ENCODE measurements at places on chromosomes 12 and 14.

GRCh38 chr12:42696406-42697149, 107.0 kb upstream of the PRICKLE1 start:
- DNase-seq: no peak

DNA sequence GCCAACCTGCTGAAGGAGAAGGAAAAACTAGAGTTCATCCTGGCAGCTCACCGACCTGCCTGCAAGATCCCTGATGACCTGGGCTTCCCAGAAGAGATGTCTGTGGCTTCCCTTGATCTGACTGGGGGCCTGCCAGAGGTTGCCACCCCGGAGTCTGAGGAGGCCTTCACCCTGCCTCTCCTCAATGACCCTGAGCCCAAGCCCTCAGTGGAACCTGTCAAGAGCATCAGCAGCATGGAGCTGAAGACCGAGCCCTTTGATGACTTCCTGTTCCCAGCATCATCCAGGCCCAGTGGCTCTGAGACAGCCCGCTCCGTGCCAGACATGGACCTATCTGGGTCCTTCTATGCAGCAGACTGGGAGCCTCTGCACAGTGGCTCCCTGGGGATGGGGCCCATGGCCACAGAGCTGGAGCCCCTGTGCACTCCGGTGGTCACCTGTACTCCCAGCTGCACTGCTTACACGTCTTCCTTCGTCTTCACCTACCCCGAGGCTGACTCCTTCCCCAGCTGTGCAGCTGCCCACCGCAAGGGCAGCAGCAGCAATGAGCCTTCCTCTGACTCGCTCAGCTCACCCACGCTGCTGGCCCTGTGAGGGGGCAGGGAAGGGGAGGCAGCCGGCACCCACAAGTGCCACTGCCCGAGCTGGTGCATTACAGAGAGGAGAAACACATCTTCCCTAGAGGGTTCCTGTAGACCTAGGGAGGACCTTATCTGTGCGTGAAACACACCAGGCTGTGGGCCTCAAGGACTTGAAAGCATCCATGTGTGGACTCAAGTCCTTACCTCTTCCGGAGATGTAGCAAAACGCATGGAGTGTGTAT, 2.4 kb downstream of the FOS start:
- no peak for DNase-seq

DNA sequence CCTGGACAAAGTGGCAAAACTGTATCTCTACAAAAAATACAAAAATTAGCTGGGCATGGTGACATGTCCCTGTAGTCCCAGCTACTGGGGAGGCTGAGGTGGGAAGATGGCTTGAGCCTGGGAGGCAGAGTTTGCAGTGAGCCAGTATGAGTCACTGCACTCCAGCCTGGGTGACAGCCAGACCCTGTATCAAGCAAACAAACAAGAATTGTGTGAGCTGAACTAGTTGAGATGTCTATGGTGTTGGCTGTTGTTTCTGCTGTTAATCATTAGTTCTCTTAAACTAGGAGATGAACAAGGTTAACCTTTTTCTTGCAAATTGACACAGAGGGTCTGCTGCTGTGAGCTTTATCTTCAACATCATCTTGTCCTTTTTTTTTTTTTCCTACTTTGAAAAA, 23.6 kb downstream of the RASSF3 start:
- peak; percentile 48 for DNase-seq

DNA sequence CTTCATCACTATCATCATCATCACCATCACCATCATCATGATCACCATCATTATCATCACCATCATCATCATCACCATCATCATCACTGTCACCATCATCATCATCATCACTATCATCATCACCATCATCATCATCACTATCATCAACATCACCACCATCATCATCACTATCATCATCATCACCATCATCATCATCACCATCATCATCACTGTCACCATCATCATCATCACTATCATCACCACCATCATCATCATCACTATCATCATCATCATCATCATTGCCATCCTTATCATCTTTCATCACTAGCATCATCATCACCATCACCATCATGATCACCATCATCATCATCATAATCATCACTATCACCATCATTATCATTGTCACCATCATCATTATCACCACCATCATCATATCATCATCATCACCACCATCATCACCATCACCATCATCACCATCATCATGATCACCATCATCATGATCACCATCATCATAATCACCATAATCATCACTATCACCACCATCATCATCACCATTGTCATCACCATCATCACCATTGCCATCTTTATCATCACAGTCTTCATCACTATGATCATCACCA, 38.1 kb downstream of the SVOP start:
- DNase-seq: no peak

GRCh38 chr12:105454688-105455087, 124.2 kb downstream of the C12orf75 start:
- DNase-seq: no peak

- DNase-seq: no peak
Measured at GRCh38 chr14:96863327-96863985, 66.3 kb downstream of the VRK1 start.

DNA sequence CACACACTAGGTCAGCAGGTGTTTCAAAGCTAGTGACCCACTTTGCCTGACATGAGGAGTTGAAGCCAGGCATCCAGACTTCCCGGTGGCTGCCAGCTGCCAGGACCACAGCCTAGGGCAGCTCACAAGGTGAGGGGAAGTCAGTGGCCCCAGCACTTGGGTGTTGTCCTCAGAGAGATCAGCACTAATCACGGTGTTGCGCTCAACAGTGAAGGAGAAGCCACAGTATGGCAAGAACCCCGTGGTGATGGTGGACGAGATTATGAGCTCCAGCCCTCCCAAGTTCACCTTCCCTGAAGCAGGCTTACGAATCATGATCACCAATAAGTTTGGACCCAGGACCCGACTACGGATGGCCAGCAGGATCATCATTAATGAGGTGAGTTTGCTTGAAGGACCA, 59.9 kb upstream of the RIN3 start:
- DNase-seq: no peak

- DNase-seq: peak; percentile 33
Measured at GRCh38 chr14:89378119-89378518, 38.9 kb downstream of the FOXN3 start.

GRCh38 chr12:80205960-80206359, 106.6 kb downstream of the OTOGL start:
- no peak for DNase-seq

- DNase-seq: no peak
Measured at GRCh38 chr14:91171291-91171690, 57.4 kb downstream of the DGLUCY start.

- DNase-seq: no peak
Measured at GRCh38 chr12:130300737-130301535, 36.8 kb upstream of the PIWIL1 start.

DNA sequence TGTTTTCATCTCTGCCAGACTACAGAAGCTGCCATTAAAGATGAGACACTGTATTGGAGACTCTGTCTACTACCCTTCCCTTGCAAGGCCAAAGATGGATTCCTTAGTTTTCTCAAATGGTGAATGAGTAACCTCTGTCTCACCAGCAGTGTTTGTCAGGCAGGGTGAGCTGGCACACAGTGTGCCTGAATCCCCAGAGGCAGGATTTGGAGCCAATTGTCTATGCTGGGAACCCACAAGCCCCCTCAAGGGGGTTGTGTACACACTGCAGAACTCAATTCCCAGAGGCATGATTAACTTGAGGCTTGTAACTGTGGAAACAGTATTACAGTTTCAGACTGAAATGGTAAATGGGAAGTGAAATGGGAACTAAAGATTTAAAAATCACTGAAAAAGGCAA, 136.8 kb upstream of the PTPRB start:
- DNase-seq: no peak

DNA sequence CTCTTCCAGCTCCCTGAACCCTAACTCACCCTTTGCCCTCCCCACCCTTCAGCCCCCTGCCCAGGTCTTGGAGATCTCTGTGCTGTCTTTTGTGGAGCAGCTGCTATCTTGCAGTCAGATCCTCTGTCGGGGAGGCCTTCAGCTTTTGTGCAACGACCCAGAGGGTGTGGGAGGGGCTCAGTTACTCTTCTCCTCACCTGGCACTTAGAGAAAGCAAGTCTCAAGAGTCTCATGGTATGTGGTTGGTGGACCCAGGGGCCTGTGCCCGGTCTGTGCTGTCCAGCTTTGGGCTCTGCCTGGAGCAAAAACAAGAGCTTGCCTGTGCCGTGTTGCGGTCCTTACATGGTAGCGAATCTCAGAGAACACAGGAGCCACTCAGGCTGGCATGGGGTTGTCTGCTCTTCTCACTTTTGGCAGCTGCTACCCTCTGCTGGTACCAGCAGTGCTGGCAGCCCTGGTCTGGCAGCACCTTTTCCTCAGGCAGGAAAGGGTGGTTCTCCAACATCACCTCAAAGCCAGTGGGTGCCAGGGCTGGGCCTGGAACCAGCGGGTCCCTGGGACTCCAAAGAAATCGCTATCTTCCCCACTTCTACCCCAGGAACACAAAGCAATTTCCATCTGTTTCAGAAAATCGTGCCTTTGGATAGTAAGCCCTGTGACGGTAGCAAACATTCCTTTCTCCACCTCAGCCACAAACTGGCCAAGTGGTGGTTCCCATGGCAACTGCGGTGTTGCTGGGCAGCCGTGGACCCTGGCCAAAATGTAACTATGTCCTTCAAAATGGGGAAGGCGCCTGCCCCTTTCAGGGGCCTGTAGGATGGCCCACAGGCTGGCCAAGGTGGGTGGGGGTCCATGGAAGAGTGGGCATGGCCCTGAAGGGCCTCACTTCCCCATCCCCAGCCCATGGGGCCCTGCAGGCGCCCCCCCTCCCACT, 90.0 kb downstream of the RIN3 start:
- DNase-seq: peak; percentile 63

GRCh38 chr12:108302403-108303311, 36.5 kb downstream of the CMKLR1 start:
- DNase-seq: no peak

- no peak for DNase-seq
Measured at GRCh38 chr12:114166362-114166761, 200.2 kb upstream of the RBM19 start.

DNA sequence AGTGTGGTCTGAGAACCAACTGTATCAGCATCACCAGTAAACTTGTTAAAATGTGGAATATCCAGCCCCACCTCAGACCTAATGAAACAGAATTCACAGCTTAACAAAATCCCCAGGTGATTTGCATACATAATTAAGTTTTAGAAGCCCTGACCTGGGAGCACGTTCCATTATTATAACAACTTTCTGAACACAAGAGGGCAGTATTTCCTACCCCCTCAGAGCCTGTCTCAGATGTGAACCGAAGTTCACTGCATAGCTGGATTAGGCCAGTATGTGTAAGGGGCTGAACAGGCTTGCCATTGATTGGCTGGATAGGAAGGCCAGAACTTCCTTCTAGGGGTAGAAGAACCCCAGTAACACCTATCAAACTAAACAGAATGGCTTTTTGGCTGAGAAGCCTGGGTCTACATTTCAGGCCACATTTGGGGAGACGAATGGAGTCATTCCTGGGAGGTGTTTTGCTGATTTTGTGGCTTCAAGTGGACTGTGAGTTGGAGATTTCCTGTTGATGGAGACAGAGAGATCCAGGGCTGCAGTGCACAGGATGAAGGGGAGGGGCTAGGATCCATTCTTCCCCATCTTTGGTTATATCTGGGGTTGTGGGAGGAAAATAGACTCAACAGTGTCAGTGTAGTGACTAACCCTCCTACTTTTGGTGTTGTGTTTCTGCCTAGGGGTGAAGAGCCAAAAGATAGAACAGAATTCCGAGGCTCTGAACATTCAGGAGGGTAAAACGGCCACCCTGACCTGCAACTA, 94.7 kb upstream of the OR4E1 start:
- no peak for DNase-seq

DNA sequence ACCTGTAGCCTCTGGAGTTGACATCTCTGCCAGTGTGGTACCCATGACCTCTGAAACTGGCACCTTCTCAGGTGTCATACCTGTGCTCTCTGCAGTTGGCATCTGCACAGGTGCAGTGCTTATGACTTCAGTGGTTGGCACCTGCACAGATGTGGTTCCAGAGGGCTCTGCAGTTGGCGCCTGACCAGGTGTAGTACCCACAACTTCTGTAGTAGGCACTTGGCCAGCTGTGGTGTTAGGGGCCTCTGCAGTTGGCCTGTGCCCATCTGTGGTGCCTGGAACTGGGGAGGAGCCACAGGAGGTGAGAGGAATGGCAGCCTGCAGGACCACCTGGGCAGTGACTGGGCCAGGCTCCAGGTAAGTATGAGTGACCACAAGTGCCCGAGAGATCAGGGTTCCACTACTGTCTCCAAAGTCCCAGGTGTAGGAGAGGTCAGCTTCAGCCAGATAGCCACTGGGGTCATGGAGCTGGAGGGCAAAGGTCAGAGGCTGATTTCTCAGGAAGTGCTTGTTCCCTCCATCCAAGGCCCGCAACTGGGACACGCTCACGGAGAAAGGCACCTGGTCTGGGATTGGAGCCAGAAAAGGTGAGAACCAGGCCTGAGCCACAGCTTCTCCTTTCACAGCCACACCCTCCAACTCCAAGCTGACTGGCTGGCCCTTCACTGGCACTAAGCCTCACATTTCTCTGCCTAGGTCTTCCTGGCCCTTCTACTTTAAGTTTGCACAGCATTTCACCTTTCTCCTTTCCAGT, 8.6 kb downstream of the PMEL start:
- DNase-seq: no peak

GRCh38 chr14:104390221-104390931, 189.2 kb upstream of the C14orf180 start:
- no peak for DNase-seq

GRCh38 chr12:29783773-29784666, at the start of gene TMTC1:
Gene TMTC1, minus strand, starts transcription at chr12:29783942. Its CDS starts 191 bp downstream, at chr12:29783751.
- DNase-seq: no peak

- no peak for DNase-seq
Measured at GRCh38 chr12:108856170-108856427, 1.3 kb downstream of the SSH1 start.

DNA sequence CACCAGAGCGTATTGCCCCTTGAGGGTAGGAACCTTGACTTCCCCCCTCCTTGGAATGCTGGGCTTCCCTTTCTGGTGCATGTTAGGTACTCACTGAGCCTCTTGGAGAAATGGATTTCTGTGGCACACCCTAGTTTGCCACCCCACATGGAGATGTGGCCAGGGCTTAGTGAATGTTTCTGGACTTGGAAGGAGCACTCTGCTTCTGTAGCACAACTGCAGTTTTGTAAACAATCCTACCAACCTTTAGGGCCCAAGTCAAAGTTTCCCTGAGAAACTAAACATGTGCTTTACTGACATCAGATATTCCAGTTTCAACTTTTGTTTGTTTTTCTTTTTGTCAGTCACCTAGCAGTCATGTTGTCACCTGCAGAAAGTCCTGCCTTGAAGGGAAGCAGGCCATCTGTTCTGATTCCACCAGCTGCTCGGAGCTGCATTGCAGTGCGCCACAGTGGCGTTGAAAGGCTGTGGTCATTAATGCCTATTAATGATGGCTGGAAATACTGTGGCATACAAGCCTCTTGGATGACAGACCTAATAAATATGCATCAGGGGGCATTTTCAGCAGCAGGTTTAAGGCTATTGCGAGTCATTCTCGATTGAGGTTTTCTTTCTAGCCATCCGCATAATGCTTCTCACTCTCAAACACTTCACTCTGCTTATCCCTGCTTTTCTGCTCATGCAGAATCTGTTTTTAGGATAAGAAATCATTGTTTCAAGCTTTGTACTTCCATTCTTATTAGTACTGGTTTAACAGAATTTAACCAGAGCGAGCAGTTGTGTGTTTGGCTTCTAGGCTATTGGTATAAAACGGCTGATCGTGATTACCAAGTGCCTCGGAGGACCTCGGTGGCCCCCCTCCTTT, 7.8 kb downstream of the PELI2 start:
- DNase-seq: no peak
